ENCODE measurements at places on chromosomes 5 and 9. TPM values are rescaled to one million over a fixed set of nuclear protein-coding genes. Genes with fewer than 3 reads are reported as not detected.

DNA sequence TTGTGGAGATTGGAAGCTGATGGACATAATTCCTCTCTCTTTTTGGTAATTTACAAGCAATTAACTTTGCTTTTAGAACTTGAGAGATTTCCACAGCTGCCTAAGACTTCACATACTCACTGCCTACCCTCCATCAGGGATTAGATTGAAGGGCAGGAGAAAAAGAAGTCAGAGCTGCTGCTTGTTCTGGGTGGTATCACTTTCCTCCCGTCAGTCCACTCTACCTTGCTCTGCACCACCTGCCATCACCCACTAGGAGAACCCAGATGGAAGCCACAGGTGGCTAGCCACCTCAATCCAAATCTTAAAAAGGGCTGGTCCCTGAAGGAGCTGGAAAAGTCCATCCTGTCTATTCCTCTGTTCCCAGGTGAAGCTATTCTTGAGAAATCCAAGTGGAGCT, 10.5 kb downstream of the IRF1 start:
- no peak for ATAC-seq

DNA sequence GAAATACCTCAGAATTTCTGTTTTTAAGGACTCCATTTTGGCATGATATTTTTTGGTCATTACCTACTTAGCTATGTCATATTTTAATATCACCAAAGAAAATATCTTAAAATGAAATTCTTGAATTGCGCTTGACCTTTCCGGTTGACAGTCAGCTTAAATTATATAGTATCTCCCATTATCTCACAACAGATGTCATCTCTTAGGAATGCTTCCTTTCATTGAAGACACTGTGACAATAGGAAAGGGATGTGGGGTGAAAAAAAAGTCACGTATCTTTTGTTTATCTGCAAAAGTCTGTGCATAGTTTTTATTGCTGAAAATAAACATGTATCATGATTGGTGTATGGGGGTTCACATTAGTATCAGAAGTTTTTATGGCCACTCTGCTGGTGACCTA, 105.8 kb downstream of the INVS start:
- ATAC-seq: no peak

- ATAC-seq: peak; percentile 30
Observed at GRCh38 chr9:696332-697323, 144.9 kb upstream of the DMRT1 start.

DNA sequence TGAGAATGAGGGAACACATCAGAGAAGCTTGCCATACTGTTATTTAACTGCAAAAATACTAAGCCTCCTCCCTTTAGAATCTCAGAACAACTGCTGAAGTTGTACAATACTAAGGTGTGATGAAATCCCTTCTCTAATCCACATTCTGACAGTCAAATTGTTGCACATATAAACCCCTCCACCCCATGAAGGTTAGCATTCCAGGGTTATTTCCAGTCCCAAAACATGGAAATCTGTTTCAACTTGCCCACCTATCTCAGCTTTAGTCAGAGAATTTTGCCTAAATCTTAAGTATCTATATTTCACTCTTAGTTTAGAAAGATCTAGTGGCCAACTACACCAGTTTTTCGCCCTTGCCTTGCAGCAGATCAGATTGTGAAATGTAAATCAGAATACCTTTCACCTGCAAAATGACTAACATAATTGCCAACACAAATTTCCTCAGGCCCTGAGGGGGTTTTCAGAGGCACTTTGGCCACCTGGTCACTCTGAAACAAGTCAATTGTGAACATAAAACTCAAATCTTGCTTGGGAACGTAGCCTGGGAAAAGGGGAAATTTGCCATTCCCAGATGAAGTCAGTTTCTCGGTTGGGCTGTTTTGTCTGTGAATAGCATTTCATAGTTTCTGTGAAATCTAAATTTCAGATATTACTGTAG, 93.9 kb downstream of the EFNA5 start:
- peak; percentile 31 for ATAC-seq

GRCh38 chr9:79382458-79382857, 189.3 kb upstream of the TLE4 start:
- peak; percentile 57 for ATAC-seq

DNA sequence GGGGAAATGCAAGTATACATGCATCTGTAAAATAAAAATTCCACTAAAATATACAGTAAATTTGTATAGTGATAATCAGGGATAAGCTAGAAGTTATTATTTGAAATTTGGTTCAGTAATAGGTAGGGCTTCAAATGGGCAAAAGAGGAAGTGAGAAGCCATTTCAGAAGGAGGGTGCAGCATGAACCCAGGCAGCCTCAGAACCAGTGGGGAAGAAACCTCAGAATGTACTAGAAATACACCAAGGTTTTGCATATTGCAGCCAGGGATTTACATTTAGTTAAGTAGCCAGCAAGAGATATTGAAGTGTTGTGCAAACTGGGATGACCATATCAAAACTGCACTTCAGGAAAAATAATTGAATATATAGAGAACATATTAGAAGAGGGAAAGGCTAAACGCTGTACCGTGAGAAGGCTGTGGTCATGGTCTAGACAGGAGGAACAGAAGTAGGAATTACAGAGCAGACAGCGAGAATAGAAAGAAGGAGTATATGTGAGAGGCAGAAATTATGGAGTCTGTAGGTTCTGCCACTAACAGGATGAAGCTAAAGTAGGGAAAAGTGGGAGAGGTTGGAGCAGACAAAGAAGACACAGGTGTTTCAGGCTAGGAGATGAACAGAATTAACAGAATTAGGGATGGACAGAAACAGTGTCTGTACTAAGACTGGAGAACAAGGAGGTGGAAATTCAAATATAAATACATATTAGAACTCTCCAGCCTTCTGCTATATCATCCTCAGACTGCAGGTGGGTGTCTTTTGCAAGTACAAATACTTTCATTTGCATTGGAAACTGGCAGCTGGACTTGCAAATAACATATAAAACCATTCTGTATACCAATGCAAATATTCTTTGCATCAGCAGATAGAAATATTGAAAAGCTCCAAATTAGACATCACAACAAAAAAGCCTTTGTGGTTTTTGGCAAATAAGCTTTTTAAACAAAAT, 335.6 kb downstream of the ZNF608 start:
- ATAC-seq: no peak

DNA sequence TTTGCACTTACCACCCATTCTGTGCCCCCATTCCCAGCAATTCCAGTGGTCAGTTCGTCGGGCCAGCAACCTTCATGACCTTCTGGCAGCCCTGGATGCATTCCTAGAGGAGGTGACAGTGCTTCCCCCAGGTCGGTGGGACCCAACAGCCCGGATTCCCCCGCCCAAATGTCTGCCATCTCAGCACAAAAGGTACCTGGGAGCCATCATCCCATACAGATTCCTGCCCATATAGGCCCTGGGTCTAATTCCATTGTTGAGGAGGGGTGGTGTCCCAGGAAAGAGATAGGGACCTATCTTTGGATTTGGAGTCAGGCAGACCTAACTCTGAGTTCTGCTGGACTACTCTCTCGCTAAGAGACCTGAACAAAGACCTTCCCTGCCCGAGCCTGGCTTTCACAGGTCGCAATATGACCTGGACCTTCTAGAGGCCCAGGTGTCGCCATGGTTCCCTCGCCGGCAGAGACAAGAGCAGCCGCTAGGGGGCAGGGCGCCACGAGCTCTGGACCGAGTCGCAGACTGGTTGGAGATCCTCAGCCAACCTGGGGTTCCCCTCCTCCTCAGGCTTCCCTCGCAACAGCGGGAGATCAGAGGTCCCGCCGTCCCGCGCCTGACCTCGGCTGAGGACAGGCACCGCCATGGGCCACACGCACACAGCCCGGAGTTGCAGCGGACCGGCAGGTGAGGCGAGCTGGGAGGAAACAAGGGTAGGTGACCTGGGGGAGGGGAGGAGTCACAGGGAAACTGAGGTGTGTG, 3.1 kb downstream of the SLC4A9 start:
- ATAC-seq: peak; percentile 79

DNA sequence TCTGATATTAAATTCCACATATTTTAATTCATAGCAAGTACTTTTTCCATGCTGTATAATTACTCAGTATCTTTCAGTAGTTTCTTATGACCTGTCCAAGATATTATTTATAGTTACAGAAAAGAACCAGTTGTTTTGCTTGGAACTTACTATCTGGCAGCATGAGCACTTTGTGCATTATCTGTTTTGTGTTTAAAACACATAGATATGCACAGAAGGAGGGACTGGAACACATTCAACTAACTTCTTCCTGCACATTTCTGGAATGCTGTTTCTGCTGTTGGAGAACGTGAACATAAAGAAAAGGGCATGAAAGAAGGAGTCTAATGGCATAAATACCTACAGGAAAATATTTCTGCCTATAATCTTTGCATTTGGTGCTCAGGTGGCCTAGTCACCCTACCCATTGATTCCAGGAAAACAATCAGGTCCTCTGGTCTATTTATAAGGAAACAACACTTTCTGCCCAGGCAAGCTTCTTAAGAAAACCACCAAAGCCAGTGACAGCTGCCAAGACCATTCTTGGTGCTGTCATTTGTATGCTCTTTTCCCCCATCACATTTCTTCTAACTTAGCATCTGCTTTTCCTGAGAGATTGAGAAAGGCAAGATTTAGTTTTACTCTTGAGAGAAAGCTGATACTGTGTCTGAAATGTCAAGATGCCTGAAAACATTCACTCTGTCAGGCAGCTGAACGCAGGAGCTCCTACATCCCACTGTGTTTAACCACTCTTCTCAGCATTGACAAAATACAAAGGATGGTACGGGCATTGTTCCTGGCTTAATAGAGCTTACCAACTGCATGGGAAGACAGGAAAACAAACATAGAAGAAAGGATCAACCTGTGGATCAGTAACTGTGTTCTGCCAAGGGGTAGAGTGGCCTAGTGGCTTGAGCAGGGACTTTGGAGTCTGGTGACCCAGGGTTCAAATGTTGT, 40.3 kb downstream of the RAB3C start:
- ATAC-seq: no peak

DNA sequence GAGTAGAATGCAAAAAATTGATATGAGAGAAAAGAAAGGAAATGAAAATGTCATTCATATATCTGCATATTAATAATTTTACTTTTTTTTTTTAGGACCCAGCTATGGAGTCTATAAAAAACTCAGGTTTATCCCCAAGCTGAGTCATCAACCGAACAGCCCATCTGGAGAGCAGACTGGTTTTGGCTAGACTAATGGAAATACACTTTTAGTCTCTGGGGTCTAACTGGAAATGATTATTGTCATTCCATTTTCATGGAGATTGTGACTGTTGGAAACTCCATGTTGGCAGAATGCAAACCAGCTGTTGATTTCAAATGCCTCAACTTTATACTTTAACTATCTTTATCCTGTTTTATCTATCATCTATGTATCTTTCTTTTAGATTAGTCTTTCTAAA, 28.7 kb downstream of the ANXA1 start:
- ATAC-seq: no peak

PDE8B gene
- total RNA-seq: 0.12 TPM

INSYN2B gene
- not detected for total RNA-seq

SMIM33 gene
- total RNA-seq: not detected

Data from esophagus mucosa (tissue), 1 donor.